ENCODE measurements at places on chromosomes 1 and 21. TPM values are rescaled to one million over a fixed set of nuclear protein-coding genes. Genes with fewer than 3 reads are reported as not detected.
A peak's percentile ranks its signal among the peaks of the same experiment; 100 is the strongest.

- DNase-seq = no peak
These were observed 784.5 kb downstream of the BRINP3 start for GRCh38 chr1:189693140-189693539.

Gene KCNC4
- 4.9 TPM for total RNA-seq

Gene MYBPH
- total RNA-seq = not detected

GRCh38 chr21:33265664-33266049 is 510 bp upstream of the IL10RB start:
- DNase-seq = peak; percentile 51

- DNase-seq = no peak
These were observed 1563.2 kb downstream of the KCNT2 start for GRCh38 chr1:195045072-195045471.

DNA sequence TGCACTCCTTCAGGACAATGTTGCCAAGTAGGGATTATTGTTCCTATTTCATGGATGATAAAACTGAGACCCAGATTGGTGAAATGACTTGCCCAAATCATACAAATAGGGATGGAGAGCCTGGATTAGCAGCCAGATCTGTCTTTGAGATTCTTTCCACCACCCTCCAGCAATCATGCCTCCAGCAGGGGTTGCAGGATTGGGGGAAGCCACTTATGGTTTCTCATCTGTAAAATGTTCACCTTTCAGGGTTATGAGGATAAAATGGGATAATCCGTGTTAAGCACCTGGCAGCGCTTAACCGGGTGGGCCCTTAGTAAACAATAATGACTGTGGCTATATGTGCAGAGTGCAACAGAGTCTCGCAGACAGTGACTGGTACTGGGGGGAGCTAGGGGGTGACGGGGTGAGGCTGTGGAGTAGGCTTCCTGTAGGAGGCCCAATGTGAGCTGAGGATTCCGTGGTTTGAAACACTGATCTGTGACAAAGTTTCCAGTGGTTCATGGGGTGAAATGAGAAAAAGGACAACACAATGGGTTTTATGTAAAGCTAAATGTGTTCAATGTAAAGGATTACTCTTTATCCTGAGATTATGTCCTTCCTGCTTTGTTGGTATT is 33.7 kb upstream of the FOXO6 start:
- DNase-seq = no peak

Gene AADACL3
- not detected for total RNA-seq

DNA sequence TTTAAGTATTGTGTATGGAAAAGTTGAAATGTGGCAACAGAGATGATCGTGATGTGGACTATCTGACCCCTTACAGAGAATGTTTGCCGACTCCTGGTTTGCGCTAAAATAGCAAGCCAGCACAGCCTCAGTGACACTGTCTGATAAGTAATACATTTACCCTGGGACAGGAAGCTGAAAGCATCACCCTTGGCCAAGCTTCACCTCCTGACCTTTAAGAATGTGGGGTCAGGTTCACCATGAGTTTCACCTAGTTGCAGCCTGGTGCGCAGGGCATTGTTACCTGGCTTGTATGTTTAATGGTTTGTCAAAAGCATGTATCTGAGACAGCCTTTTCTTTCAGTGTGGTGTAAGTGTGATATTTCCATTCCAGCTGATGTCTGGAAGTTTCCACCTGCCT is 29.2 kb downstream of the TRAF5 start:
- DNase-seq = no peak

Gene HCRTR1
- not detected for total RNA-seq

DNA sequence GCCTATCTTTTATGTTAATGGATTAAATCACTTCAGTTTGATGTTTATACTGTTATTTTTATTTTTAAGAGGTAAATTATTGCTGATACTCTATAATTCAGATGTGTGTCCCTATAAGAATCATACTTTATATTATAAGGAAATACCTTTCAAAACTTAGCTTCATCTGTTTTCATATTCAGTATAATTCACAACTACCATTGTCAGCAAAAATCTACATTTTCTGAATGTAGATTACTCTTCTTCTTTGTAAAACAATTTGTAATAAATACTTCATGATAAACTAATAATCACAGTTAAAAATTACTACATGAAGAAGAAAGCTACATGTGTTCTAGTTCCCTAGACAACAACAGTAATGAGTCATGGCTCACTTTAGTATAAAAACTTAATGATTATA is 115.4 kb upstream of the SERTAD4 start:
- no peak for DNase-seq

DNA sequence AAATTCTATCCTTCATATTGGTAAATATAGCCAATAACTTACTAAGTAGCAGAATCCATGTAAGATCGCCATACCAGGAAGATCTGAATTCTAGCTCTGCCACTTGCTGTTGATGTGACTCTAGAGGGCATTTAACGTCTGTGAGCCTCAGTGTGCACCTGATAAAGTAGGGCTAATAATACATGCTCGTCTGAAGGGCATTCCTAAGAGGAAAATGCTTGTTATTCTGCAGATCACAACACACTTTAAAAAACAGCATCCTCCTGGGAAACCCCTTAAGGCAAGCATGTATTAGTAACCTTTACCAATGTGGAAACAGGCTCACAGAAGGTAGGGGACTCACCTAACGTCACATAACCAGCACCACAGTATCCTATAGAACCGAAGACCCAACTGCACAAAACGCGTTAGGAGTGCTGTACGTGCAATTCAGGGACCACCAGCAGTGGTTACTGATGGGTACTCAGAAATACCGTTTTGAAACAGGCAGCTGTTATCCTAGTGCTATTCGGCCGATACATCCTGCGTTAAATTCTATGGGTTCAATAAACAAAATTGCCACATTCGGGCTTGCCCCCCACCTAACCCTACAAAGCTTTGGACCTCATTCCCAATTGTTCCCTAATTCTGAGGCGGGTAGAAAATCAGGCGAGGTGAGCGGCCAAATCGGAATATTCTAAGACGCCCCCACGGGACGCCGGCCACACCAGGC is 758 bp downstream of the DEPDC1 start:
- DNase-seq = no peak

DNA sequence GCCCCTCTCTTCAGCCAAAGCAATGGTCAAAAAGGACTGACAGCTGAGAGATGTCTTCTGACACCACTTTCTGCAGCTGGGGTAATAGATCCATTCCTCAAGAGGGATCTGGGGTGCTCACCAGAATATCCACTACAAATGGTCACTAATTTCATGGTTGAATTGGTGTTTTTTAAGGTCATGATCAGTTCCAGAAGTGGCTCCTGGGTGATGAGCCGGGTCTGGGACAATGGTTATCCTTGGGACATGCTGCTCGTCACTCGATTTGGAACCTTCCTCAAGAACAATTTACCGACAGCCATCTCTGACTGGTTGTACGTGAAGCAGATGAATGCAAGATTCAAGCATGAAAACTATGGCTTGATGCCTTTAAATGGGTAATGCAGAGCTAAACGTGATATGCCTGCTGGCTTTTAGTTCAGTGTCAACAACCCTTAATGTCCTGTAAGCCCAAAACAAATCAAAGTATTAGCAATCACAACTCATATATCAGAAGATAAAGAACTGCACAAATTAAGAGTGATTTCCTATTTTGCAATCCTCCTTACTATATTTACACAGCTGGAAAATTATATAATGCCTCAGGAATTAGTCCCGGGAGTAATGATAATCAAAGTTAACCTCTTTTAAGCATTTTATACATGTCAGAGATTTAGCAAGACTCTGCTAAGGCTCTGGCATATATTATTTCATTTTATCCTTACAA is 20.1 kb downstream of the FMO3 start:
- no peak for DNase-seq

GRCh38 chr1:115975569-115976061 is 698 bp upstream of the SLC22A15 start:
- no peak for DNase-seq

- no peak for DNase-seq
These were observed 6.2 kb downstream of the RASSF5 start for GRCh38 chr1:206513312-206514111.

DNA sequence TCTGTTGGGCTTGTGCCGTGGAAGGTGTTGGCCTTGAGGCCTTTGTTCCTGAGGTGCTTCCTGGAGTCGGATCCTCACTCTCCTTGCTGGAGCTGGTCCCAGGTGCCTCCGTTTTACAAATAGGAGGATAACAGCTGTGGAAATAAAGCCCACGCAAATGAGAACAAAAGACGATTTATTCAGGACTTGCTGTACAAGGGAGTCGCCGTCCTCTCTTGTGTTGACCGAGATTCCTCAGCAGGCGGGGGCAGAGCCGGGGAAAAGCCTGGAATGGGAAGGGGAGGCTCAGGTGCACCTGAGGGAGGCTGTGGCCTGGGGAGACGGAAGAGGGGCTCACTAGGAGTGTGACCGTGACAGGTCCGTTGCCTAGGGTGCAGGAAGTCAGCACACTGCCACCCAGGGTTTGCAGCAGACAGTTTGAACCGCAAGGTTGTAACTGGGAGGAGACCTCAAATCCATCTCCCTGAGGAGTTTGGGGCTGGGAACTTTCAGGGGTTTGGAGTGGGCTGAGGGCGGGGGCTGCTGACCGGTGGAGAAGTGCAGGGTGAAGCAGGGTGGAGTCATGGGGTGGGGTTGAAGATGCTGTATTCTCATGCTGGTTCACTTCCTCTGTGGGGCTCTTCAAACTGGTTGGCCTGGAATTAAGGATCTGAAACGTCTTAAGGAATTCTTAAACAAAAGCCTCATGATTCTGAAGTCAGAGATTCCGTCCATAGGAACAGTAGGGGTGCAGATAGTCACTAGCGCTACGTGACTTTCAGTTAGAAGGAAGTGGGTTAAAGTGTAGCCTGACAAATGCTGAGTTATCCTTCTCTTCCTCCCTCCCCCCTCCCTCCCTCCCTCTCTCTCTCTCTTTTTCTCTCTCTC is 2.6 kb upstream of the CSTB start:
- peak; percentile 42 for DNase-seq

- DNase-seq = no peak
These were observed 18.0 kb upstream of the ST3GAL3 start for GRCh38 chr1:43689289-43689688.

Gene TRIM62
- 5.2 TPM for total RNA-seq

Gene PAPPA2
- total RNA-seq = 5.1 TPM

- DNase-seq = no peak
These were observed 54.2 kb upstream of the BCL9 start for GRCh38 chr1:147486876-147487656.

Gene MTARC1
- total RNA-seq = 22.7 TPM

GRCh38 chr1:154469844-154470560 is 32.0 kb upstream of the TDRD10 start:
- DNase-seq = peak; percentile 38

Gene SUSD4
- 0.43 TPM for total RNA-seq

Gene CDK11A
- 91.0 TPM for total RNA-seq

Gene VWA1
- total RNA-seq = 38.5 TPM

DNA sequence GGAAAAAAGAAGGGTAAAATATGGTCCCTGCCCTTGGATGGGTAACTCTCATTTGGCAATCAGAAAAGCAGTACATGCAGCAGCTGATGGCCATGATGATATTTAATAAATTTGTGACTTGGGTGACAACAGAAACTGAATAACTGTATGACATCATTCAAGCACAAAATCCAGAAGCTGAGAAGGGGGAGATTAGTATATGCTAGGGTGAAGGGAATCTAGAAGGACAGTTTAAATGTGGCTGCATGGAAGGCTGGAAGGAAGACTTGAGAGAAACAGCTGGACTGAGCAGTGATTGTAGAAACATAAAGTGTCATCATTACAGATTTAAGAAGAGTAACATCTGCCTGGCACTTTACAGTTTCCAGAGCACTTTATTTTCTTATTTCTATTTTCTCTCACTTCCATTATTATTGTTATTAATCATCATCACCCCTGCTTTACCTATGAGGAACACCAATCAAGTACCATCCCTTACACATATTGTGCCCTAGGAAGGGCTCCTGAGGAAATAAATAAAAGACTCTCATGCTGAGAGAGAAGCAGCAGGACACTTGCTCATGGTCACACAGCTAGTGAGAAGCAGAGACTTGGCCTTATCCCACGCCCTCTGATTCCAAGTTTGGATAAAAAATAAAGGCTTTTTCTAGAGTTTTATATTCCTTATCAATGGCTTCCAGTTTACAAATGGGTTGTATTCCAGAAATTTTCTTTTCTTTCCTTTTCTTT is 207.2 kb downstream of the PBX1 start:
- no peak for DNase-seq

GRCh38 chr1:91012196-91012595 is 9.6 kb downstream of the ZNF644 start:
- no peak for DNase-seq

Gene CNN3
- total RNA-seq = 129 TPM

Gene OLFML3
- 5.4 TPM for total RNA-seq

Gene ZYG11A
- total RNA-seq = 0.12 TPM

- no peak for DNase-seq
These were observed 113.9 kb downstream of the ATG4C start for GRCh38 chr1:62897788-62898187.

Gene OLFML2B
- total RNA-seq = 1.4 TPM

DNA sequence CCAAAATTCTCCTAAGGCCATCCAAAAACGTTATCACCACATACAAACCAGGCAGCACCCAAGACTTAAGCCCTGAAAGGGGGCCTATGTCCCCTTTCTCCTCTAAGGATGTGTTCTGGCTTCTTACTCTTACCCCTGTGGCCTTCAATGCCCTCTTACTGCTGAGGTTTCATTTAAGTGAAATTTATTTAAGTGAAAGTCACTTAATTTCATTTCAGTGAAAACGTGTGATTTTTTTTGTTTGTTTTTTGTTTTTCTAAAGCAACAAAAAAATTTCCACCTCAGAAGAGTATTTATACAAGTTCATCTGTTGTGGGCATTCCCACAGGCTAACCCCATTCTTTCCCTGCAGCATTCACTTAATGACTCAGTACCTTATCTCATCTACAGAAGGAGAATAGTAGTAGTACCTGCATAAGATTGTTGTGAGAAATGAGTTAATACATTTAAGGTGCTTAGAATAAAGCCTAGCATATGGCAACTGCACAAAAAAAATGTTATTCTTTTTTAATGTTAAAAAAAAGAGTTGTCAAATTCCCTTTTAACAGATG is 220.6 kb downstream of the CHRM3 start:
- DNase-seq = no peak

Gene SPATA1
- total RNA-seq = 2.0 TPM

DNA sequence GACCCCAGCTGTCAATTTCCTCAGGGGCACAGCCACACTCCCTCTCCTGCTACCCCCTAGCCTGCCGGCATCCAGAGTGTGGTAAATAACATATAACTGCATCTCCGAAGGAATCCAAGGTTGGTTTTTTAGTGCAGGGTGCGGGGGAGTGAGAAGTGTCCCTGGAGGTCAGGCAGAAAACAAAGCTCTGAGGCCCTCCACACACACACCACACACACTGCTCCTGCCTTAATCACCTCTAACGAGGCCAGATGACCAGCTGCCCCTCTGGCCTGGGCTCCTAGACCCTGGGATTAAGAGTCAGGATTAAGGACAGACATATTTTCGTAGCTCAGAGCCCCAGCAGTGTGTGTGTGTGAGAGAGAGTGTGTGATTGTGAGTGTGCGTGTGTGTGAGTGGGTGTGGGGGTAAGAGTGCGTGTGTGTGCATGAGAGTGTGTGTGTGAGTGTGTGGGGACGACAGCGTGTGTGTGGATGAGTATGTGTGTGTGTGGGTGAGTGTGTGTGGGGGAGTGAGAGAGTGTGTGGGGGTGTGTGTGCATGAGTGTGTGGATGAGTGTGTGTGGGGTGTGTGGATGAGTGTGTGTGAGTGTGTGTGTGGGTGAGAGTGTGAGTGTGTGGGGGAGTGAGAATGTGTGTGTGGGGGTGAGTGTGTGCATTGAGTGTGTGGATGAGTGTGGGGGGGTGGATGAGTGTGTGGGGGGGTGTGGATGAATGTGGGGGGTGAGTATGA is 14.6 kb downstream of the SDC3 start:
- no peak for DNase-seq

Gene CFHR5
- total RNA-seq = not detected

GRCh38 chr1:14578156-14578555 is 20.3 kb upstream of the KAZN start:
- DNase-seq = no peak

GRCh38 chr21:17903029-17903806 is 84.1 kb upstream of the C21orf91 start:
- no peak for DNase-seq
